Iris pigment epithelial cell (primary cell): ENCODE measurements at places on chromosomes 1 and 21.

DNA sequence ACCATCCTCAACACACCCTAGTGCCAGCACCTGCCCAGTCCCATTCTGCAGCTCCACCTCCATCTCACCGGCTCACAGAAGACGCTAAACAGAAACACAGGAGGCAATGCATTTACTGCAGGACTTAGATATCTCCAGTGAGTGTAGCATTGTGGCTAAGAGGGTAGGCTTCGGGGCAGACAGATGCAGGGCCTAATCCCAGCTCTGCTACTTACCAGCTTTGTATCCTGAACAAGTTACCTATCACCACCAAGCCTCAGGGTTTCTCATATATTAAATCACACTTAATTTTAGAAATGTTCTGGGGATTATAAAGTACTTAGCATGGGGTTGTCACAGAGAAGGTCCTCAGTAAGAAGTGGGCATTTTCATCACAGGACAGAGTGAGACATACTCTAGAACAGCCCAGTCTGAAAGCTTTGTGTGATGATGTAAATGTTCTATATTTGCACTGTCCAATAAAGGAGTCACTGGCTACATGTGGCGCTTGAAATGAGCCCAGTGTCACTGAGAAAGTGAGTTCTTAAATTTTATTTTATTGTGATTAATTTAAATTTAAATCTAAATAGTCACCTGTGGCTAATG is 149.3 kb upstream of the C8B start:
- DNase-seq, result no peak

DNA sequence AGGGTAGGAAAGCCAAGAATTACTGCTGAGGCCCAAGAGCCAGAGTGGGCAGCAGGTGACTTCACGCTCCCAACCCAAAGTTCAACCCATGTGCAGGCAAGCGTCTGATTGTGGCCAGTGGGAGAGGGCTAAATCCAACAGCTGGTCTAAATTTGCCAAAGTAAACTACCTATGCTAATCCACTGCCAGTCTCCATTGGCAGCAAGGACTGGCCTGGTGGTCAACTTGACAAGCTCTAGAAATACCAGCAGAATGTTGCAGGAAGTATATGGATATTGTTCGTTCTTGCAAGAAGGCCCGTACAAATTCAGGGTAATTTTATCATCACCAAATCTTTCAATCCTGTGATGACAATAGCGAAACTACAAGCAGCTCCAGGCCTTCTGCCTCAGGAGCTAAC is 1.5 kb downstream of the TMEM63A start:
- no peak for DNase-seq

DNA sequence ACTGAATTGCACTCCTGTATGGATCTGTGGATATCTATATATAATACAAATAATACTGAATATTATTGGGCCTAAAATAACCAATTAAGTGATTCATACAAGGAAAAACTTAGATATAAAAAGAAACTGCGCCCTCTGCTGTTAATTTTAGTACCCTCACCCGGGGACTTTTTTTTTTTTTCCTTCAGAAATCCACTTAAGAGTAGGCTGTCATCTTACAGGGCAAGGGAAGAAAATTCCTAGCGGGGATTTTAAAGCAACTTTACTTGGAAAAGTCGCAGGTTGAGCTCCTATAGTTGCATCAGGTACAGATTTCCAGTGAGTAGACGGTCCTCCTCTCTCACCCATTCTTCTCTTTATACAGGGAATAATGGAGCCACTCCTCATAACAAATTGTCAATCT is 1.3 kb downstream of the NTNG1 start:
- peak; percentile 48 for DNase-seq

DNA sequence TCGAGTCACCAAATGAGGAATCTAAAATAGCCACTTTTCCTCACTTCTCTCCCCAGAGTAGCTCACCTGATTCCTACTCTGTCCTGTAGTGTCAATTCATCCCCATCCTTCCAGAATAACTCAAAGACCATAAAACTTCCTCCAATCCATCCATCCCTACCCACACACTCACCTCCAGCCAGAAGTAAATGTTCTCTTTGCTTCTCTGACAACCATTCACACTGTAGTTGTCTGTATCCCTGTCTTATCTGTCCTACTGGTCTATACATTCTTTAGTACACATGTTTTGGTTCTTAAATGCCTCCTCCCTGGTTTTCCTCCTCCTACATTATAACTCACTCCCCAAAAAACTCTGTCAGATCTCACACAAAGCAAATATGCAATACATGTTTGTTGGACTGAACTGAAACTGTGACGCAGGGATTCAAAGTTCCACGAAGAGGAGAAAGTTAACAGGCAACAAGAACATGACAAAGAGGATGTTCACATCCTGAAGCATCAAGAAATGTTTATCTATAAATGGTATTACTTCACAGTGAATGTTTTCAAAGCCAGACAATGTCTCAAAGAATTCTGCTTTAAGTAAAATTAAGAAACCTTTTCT is 11.0 kb downstream of the TP53BP2 start:
- peak; percentile 96 for DNase-seq

GRCh38 chr1:104648269-104648691 is 898.6 kb downstream of the AMY1C start:
- DNase-seq, result peak; percentile 1

- no peak for DNase-seq
These were observed 33.9 kb downstream of the RUNX3 start for GRCh38 chr1:24896176-24896575.
